CD4-positive, alpha-beta T cell treated with Interleukin-6 at 100 ng/mL for 8 hours (primary cell): ENCODE measurements at places on chromosomes 7 and 10.

DNA sequence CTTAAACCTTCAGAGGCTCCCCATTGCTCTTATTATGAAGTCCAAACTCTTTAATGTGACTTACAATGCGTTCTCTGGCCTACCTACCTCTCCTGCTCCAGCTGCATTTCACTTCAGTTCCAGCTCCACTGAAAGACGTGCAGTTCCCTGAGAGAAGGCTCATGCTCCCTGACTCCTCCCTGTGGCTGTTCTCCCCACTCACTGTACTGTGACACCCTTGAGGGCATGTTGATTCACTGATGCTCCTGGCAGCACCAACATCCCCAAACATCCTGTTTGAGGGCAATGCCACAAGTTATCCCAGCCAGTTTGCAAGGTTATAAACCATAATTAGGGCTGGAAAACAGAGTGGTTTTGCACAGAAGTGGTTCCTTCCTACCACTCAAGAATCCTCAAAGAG is 111.2 kb downstream of the LSM5 start:
- no peak for DNase-seq

GRCh38 chr10:60385399-60385738 is 4.3 kb downstream of the ANK3 start:
- no peak for DNase-seq

GRCh38 chr10:11707624-11708350 is 34.4 kb upstream of the ECHDC3 start:
- DNase-seq, result no peak

DNA sequence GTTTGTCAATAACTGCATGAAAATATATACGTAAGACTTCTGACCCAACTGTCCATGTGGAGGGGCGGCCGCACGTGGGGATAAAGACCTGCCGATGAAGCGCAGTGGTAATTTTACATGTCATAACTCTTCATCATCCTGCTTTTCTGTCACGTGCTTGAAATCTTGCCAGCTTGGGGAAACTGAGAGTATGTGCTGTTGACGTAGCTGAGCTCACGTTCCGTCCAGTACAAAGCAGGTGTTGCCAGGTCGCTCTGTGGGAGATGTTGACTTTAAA is 105.1 kb downstream of the INPP5A start:
- DNase-seq, result no peak

DNA sequence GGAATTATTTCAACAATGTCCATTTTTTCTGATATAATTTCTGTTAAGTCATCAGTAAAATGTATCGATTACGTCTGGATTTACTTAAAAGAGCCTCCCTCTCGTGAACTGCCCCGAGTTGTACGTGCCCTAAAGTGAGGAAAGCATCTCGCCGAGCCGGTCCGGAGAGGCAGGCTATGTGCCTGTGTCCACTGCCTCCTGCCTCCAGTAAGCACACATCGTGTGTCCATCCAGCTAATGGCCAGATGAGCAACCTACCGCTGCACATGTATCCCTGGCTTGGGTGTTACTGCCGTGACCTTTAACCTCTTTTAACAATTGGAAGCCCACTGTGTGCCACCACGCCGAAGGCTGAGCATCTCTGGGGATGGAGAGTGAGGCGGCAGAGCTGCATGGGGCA is 23.2 kb upstream of the DNAJB6 start:
- no peak for DNase-seq

GRCh38 chr7:14691597-14692203 is 210.9 kb downstream of the DGKB start:
- peak; percentile 13 for DNase-seq

DNA sequence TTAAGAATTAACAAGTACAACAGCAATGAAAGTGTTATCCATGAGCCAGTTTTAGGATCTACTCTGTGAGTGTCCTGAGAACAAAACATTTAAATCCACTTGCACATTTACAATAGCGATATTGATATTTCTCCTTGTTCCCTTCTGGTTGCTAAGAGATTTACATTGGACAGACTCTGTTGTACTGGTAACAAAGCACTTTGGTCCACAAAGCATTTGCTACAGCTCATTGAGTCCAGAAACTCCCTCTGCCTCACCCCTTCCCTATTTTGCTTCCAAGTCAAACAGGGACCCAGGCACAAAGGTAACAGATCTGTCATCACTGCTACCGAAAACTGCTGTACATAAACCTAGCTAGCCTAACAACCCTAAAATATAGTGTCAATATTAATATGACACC is 2.1 kb downstream of the ANK3 start:
- DNase-seq, result no peak

- DNase-seq, result no peak
Measured at GRCh38 chr7:129773871-129774270, 162.4 kb downstream of the NRF1 start.

DNA sequence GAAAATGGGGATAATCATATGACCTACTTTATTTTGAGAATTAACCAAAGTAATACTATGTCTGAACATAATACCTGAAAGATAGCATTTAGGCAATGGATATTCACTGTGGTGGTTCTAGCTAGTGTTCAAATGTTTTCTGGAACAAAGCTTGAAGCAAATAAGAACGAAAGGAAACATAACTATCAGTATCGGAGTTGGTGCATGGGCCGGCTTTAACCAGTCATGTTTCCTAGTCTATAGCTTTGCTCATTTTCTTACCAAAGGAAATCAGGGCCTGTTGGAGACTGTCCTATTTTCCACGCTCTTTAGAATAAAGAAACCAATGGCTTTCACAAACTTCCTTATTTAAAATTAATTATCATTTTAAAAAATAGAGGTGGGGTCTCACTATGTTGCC is 8.9 kb downstream of the IL2RA start:
- no peak for DNase-seq

DNA sequence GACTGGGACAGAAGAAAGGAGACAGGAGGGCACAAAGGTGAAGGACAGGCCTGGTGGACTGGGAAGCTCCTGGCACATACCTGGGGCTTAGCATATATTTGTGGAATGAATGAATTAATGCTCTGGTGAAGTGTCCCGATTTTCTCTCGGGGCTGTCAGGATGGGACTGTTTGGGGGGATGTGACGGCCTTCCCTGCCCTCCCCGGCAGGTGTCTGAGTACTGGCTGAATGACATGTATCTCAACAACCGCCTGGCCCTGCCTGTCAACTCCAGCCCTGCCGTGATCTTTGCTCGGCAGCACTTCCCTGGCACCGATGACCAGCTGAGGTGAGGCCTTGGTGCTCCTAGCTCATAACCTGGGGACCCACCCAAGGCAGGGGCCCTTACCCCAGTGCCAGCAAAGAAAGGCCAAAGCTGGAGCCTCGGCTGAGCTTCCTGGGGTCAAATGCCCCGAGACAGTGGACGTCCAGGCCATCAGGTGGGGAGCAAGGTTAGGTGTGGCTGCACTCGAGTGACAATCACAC is 6.5 kb downstream of the CHAT start:
- no peak for DNase-seq

- no peak for DNase-seq
Measured at GRCh38 chr7:66877577-66878300, 43.3 kb upstream of the TMEM248 start.

DNA sequence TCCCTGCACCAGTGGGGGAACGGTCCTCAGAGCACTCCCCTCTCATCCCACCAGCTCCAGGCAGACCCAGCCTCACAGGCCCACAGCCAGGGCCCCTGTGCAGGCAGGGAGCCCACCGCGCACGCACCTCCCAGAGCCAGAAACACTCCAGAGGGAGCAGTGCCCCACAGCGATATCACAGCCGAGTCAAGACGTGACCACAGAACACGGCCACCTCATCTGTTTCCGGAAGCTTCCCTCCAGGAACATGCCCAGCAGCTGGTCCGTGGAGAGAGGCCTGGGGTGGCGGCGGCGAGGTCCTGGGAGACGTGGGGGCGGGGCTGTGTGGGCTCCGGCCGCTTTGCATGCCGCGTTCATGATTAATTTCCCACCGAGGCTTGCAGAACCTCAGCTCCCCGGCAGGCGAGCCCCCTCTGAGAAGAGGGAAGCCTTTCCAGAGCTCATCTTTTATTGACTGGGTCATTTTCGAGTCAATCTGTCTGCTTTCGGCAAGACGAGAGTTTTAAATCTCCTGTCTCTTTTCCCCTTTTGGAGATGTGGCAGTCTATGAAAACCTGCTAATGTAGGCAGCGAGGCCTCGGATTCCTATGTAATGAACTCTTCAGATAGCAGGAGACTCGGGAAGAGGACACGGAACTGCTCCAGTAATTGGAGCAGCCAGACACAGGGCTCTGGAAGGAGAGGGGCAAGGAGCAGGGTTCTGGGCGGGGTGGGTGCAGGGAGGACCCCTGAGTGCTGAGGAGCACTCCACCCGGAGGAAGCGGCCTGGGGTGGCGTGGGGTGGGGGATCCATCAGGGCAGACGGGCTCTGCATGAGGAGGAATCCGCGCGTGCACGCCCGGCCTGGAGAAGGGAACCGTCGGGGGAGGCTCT is 242.8 kb downstream of the ELFN1 start:
- DNase-seq, result no peak

- no peak for DNase-seq
Measured at GRCh38 chr10:99667108-99667751, 7.9 kb downstream of the ENTPD7 start.

DNA sequence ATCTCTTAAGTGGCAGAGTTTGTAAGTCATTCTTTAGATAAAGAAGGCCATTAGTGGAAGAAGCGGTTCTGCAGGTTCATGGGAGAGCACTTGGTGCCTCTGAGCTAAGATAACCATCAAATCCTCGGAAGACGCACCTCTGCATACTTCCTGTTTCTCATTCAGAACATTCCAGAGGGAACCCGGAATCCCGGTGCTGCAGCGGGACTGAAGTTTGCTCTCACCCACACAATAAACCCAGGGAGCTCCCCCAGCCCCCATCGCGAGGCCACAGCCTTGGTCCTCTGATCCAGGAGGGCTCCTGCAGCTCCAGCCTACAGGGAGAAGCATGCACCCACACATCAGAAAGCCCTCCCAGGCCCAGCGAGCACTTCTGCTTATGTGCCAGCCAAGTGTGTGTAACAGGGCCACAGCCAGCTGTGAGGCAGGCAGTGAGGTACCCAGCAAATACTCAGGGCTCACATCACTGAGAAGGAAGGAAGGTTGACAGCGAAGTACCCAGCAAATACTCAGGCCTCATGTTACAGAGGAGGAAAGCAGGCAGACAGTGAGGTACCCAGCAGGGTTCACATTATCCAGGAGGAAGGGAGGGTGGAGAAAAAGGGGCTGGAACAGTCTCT is 142.4 kb downstream of the DIP2C start:
- no peak for DNase-seq
